Smooth muscle cell of the brain vasculature (primary cell): ENCODE measurements at places on chromosomes 1 and 21.

DNA sequence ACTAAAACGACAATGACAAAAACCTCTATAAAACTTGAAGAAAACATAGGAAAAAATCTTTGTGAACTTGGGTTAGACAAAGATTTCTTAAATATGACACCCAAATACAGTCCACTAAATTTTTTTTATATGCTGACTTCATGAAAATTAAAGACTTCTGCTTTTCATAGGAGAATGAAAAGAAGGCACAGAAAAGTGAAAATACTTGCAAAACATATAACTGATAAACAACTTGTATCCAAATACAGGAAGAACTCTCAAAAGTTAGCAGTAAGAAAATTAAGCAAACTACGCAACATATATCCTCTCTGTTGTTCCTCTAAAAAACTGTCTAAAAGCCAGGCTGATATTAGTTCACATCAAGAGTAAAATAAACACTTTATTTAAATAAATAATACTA lies 53.6 kb downstream of the KIFAP3 start:
- DNase-seq, result no peak

- DNase-seq, result no peak
Measured at GRCh38 chr1:27489501-27489972, 430 bp downstream of the WASF2 start.

DNA sequence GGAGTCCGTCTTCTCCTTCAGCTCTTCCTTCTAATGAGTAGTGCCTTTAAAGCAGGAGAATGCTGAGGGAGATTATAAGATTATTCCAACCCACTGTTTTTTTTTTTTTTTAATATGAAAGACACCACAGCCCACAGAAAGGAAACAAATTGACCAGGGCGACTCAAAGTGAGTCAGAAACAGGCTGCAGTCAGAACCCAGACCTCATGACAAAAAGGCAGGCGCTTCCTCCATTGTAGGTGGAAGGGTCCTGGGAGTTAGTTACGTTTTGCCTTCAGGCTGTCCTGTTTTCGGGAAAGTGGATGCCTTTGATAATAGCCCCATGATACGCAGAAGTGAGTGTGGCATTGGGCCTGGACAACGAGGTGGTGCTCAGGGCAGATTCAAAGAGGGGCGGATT lies 21.0 kb downstream of the PLXNA2 start:
- DNase-seq, result no peak

DNA sequence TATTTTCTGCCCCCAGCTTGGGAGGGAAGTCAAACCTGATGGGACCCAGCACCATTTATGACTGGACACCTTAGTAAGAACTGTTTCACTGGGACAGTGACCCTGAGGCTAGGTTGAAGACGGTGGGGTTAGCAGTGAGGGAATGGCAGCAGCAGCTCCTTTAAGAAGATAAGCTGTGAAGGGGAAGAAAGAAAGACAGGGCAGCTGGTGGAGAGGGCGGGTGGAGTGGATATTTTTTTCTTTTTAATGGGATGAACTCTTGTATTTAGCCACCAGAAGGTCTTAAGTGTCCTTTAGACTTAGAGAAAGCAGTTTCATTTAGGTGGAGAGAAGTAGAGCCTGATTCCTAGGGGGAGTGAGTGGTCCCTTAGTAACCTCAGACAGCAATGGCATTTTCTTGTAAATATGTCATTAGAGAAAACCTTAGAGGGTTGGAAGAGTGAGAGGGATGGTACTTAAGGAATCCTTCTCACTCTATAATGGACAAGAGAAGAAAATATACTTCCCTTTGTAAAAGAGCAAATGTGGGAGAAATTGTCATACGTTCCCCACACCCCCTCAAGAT lies 187.5 kb downstream of the HHAT start:
- DNase-seq, result no peak

- DNase-seq, result no peak
Measured at GRCh38 chr1:35049116-35049515, 17.4 kb upstream of the ZMYM6 start.
